SK-MEL-5 (cell line): ENCODE measurements at places on chromosomes 11 and 22.

DNA sequence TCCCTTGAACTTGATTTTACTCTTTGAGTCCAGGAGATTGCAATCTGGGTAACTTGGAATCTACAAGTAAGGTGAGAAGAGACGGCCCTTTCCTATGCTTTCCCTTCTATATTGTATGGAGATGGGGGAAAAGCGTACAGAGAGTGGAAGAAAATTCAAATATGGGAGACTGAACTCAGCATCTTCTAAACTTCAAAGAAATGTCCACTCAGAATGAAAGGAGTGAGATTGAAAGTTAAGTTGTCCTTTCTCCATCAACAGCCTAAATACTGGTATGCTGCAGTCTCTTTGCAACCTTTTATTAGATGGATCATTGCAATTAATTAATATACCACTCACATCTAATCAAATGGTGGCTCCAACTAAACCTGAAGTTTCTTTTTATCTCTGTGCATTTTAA, 6.4 kb upstream of the EXPH5 start:
- no peak for DNase-seq

DNA sequence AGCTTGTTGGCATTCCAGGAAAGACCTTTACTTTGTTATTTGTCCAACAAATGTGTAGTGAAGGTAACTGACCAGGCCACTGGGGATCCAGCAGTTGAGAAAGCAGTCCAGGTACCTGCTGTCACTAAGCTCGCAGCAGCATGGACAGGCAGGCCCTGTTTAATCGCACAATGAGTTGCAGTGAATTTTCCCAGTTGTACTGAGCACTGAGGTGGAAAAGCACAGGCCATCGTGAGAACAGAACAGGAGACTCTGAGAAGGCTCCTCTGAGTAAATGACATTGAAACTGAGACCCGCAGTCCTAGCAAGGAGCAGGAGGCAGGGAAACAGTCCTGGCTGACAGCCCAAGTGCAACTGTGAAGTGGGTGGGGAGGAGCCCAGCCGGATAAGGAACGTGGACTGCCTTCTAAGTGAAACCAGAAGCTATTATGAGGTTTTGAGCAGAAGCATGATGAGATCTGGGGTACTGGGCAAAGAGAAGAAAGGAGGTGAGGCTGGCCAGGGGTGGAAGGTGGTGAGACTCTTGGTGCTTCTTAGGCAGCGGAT, 39.8 kb upstream of the CDON start:
- no peak for DNase-seq

DNA sequence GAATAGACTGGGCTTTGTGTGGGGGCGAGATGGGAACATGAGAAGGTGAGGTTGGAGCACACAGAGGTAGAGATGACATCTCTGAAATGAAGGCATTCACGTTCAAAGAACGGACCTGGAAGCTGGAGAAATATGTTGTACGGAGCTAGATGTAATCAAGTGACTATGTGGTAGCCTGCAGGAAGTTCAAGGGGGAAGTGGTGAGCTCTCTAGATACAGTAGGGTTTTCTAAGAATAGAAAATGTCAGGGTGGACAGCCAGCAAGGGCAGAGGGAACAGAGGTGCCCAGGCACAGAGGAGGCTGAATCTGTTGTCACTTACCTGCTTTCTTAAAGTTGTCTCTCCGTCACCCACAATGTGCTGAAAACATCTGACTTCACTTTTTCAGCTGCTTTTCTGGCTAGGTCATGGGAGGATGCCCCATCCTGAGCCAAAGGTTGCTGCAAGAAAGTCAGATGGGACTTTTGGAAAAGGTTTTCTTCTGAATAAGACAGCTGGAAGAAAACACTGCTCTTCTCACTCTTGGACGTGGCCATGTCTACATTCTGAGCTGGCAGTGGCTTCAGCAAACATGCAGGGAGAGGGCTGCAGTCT, 171.5 kb upstream of the B3GAT1 start:
- DNase-seq: no peak

GRCh38 chr11:17846852-17847453, 112.4 kb downstream of the KCNC1 start:
- peak; percentile 40 for DNase-seq

- peak; percentile 38 for DNase-seq
Observed at GRCh38 chr22:19597399-19597735, 73.2 kb upstream of the CLDN5 start.

DNA sequence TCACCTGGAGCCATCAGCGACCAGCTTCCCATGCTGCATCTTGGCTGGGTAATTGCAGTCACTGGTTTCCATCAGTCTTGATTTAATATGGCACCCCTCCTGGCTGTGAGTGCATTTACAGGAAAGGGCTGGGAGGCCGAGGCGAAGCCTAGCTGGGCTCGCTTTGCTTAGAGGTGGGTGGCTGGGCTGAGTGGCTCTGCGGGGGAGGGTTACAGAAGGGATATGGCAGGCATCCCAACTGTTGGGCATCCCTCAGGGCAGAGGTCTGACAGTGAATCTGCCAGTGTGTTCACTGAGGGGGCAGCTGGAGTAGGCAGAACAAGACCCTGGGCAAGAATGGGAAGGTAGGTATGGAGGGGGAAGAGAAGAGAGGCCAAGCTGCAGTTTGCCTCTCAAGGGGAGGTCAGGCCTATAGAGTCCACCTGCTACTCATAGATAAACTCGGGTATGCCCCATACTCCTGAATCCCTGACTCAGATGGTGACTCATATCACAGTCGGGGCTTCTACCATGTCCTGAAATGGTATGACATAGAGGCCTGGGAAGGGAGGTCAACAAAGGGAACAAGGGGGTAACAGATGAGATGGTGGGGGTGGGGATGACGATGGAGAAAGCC, 77.5 kb upstream of the PHOX2A start:
- DNase-seq: no peak

- DNase-seq: no peak
Observed at GRCh38 chr22:50694766-50695420, 22.3 kb downstream of the SHANK3 start.

DNA sequence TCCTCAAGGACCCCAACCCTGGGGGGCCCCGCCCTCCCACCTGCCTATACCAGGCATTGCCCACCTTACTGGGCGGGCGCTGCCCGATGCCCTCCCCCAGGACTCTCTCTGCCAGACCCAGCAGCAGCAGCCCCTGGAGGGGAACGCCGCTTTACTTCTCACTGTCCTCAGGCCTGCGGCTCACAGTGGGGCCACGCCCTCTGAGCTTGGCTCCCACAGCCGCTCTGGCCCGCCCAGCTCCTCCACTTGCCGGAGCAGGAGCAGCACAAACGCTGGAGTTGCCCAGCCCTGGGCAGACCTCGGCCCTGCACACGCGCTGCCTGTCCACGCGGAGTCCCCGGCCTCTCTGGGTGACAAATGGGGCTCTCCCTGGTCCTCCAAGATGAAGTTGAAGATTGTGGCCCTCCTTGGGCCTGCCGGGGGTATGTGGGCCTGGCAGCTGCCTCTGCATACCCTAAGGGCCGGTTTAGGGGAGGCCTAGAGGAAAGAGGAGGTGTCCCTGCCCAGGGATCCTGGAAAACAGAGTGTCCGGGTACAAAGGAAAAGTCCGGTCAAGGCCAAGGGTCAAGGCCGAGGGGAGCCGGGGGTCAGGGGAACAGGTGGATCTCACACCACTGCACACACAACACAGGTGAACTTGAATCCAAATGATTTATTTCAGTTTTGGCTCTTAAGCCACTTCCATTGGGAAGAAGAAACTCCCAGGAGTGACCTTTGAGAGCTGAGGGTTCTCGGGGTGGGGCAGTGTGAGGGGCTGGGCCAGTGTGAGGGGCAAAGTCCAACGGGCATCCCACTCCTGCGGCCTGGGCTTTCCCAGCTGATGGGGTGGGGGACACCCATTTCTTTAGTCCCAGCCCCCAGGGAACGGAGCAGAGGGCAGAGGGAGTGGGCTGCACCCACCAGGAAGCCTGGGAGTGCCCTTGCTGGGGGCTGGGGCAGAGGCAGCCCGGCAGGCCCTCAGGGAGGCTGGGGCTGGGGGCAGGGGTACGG, 674 bp upstream of the BAIAP2L2 start:
- DNase-seq: no peak

DNA sequence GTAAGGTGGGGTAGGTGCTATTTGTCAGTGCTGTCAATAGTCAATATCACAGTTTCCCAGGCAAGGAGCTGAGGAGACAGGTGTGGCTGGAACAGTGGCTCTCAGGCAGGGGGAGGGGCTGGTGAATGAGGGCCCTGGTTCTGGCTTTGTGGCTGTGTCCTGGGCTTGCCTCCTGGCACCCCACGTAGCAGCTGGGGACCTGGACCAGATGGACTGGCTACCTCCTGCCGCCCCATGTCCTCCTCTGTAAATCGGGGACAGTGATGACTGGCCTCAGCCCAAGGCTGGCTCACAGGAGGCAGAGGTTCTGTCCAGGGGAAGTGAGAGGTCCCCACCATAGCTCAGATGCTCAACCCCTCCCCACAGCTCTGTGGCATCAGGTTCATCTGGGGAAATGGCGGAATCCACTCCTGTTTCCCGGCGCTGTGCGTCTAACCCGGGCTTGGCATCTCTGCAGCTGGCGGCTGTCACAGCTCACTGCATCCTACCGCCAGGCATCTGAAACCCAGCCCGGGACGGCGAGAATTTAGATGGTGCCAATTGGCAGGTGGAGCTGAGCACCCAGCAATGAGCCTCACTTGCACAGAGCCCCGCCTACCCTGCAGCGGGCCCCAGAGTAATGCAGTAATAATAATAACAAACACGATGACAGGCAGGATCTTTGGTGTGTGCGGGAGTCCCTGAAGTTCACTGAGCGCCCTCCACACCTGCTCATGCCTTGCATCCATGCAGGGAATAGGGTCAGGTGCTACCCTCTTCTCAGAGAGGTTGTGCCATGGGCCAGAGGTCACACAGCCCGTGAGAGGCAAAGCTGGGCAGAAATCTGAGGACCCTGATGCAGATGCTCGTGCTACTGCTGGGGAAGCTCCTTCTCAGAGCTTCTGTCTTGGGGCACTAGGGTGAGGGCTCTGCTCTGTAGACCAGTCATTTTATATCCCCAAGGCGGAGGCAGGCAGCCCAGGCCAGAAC, 27.8 kb upstream of the SHISAL1 start:
- no peak for DNase-seq

DNA sequence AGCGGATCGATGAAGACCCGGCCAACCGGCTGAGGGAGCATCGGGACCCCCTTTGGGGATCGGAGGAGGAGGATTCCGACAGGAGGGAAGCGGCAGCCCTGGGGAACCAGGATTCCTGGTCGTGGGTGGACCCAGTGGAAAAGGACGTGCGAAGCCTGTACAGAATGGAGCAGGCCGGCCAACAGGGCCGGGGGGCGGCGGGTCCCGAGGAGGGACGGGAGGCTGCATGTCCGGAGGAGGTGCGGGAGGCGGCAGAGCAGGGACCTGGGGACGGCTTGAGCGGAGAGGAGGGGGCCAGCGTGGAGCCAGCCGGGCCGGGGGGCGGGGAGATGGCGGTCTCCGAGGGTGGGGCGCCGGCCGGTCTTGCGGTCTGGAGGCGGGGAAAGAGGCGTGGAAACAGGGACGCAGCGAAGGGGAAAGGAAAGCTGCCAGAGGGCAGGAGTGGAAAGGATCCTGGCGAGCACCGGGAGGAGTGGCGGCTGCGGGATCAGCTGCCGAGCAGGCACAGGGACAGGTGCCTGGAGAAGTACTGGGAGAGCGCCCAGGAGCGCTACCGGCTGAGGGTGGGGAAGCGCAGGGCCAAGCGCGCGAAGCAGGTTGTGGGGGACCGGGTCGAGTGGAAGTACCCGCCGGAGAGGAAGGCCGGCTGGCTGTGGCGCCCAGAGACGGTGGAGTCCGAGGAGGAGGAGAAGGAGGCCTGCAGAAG, at the start of gene ANO5:
Gene ANO5, plus strand, starts transcription at position 444 of the 706 bp plus-strand sequence. CDS start 408 bp downstream, outside the sequence.
- peak; percentile 28 for DNase-seq

DNA sequence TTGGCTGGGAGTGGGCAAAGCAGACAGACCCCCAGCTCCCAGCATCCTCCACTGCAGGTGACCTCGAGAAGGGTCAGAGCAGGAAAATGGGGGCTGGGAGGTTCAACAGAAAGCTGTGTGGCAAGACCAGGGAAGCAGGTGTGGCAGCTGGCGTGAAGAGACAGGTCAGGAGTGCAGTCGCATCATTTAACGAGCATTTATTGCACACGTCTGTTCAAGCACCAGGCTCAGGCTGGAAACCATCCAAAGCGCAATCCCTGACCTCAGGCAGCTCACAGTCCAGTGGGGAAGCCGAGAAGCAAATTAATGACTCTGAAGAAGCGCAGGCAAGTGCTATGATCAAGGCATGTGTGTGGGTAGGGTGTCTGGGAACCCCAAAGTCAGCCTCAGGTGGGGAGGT, 7.4 kb downstream of the SLC25A45 start:
- no peak for DNase-seq

- DNase-seq: no peak
Observed at GRCh38 chr22:27775087-27775698, 26.4 kb downstream of the MN1 start.

DNA sequence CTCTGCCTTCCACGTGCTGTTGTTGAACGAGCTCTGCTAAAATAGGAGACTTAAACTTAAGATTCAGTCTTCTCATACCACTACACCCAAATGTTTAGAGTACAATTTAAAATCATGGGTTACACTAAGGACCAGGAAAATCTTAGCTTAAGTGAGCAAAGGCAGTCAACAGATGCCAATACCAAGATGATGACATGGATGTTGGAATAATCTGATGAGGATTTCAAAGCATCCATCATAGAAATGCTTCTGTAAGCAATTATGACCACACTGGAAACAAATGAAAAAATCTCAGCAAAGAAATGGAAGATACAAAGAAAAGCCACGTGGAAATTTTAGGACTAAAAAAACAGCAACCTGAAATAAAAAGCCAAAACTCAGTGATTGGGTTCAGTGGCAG, 109.8 kb downstream of the ATXN10 start:
- no peak for DNase-seq

- no peak for DNase-seq
Observed at GRCh38 chr11:64144587-64145472, 21.1 kb downstream of the MACROD1 start.

DNA sequence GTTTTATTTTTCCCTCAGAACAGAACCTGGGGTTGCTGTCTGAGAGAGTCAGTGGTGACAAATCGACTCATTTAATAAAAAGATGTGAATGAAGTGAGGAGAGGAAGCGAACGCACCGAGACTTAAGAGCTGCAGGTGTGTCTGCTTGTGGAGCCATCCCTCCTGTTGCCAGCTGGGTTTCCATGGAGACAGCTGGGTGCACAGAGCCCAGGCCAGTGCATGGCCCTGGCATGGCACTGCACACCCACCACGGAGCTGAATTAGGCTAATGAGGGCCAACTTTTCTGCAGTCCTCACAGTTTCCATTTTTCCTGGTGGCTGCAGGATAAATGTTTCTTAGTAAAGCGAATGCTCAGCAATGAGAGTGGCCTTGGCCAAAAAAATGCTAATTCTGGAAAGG, 750.2 kb downstream of the OPCML start:
- no peak for DNase-seq

GRCh38 chr11:129935723-129936122, 40.3 kb upstream of the NFRKB start:
- DNase-seq: no peak

DNA sequence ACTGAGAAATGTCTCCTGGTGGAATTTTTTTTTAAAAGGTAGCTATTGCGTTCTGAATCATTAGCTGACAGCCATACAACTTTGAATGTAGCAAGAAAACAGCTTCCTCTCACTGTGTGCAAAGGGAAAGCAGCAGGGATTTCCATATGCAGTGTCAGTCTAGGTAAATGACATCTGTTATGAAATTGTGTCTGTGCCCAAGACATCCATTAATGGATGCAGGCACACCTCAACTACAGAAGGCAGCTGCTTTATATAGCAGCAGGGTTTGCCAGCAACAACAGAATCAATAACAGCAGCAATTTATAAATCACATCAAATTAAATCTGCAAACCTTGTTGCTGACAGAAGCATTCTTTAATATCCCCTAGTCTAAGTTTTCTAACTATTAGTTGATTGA, 745.3 kb upstream of the RAG2 start:
- DNase-seq: no peak

GRCh38 chr11:60699284-60699691, at the start of gene MS4A8:
Gene MS4A8, plus strand, starts transcription at chr11:60699612. Its CDS starts 1,249 bp downstream, at chr11:60700861.
- DNase-seq: no peak

GRCh38 chr11:65425971-65426838, 3.6 kb downstream of the NEAT1 start:
- peak; percentile 72 for DNase-seq
